ENCODE measurements at places on chromosomes 5 and 9.

GRCh38 chr9:4690144-4690543 lies 10.8 kb downstream of the CDC37L1 start:
- DNase-seq: no peak

GRCh38 chr9:69945671-69946141 lies 97.9 kb upstream of the MAMDC2 start:
- DNase-seq: no peak

DNA sequence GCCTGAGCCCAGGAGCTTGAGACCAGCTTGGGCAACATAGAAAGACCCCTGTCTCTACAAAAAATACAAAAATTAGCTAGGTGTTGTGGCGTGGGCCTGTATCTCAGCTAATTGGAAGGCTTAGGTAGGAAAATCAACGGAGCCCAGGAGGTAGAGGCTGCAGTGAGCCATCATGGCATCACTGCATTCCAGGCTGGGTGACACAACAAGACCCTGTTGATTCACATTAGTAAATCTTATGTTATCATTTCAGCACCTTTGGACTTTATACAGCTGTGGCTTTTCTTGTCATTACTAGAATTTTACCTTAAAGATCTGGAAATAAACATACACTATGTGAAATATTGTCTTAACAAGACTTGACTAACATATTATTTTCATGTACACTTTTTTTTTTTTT lies 185.0 kb downstream of the ZNF608 start:
- no peak for DNase-seq

- DNase-seq: no peak
Measured at GRCh38 chr5:66862020-66862419, 265.8 kb downstream of the MAST4 start.

GRCh38 chr9:31364171-31364570 lies 1020.3 kb upstream of the ACO1 start:
- no peak for DNase-seq

GRCh38 chr9:105297442-105298075 lies 53.1 kb downstream of the SLC44A1 start:
- no peak for DNase-seq

DNA sequence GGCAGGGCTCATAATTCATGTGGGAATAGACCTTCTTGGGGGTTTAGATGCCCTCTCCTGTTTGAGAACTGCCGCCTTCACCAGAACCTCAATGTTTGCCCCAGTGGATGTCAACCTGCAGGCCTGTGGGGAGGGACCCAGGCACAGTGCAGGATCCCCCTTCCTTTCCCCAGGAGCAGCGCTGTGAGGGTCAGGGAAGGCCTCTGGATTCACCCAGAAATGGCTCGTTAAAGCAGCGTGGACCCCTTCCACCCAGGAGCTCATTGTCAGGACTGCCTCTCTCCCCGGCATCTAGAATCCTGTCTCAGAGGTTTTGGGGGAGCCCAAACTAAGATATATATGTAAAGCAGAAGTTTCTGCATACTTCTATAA lies 188.3 kb downstream of the GADD45G start:
- DNase-seq: no peak

DNA sequence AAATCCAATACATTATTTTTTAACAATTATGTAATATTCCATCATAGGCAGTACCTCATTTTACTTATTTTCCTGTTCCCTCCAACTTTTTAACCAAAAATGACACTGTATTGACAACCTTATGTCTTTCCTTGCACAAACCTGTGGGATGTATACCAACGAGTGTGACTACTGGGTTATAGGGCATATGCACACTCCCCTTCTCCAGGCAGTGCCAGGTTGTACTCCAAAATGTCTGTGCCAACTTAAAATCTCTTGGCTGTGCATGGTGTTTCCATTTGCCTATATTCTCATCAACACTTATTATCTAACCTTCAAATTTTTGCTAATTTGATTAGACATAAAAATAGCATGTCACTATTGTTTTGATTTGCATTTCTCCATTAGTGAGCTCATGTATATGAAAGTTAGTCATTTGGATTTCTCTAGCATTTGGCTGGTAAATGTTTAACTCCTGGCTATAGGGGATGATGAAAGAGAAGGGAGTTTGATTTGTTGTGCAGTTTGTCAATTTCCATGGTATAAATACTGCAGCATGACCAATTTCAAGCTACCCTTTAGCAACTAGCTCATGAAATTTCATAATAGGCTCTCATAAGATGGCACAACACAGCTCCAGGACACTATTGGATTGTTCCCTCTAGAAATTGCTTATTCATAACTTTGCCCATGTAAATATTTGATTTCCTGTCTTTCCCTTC lies 129.9 kb downstream of the BAAT start:
- DNase-seq: no peak

- no peak for DNase-seq
Measured at GRCh38 chr9:87564111-87564510, 66.4 kb downstream of the DAPK1 start.

- no peak for DNase-seq
Measured at GRCh38 chr5:55680353-55680752, 31.8 kb downstream of the SLC38A9 start.

- no peak for DNase-seq
Measured at GRCh38 chr5:56080375-56081052, 85.8 kb upstream of the IL6ST start.

DNA sequence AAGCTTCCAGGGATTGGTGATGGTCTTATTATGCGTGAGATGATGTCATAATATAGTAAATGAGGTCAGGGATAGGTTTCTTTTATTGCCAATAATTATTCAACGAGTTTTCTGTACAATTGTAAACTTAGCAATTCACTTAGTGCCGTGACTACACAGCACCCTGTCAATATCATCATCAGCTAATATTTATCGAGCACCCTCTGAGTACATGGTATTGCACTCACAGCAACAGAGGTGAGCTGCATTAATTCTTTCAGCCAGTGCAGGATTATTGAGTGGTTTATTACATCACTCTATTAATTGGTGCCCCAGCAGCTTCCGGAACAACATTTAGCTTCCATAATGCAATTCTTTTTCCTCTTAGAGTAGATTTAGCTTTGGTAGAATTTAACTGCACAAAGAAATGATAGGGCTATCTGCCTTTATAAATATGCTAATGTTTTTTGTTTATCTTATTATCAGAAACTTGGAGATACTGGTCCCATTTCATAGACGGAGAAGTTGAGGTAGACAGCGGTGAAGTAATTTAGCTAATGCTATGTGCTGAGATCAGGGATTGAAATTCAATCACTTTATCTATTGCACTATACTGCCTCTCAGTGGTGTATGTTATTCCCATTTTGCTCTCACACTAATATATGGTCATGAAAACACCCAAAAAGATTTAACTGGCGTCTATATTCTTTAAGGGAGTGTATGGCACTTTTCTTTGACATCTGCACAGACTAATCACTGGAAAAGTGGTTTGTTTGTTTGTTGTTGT lies 726.1 kb upstream of the WWC1 start:
- DNase-seq: no peak

DNA sequence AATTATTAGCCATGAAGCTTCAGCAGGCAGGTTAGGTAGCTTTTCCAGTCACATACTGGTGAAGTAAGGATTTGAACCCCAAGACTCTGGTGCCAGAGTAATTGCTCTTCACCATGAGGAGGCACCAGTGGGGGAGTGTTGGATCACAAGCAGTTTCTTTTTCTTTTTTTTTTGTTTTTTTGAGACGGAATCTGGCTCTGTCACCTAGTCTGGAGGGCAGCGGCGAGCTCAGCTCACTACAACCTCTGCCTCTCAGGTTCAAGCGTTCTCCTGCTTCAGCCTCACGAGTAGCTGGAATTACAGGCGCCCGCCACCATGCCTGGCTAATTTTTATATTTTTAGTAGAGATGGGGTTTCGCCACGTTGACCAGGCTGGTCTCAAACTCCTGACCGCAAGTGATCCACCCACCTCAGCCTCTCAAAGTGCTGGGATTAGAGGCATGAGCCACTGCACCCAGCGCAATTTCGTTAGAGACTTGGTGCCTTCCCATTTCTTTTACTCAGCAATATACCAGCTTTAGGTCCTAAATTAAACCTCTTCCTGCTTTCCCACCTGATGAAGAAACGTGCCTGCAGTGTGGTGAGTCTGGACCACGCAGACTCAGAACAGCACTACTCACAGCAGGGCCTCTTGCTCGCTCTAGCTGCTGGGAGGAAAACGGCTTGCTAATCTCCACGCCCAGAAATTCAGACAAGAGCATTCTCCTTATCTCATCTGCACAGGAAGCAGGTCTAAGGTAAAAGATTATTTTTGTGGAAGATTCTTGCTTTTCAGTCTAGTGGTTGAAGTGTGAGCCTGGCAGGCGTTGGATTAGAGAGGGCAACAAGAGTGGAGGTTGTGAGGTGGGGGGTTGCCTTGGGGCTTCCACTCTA lies at the start of gene S100Z:
Gene S100Z (plus strand): TSS at position 596 of the 873 bp plus-strand sequence. CDS start 25,346 bp downstream, outside the sequence.
- no peak for DNase-seq

Measured in stimulated activated CD4-positive, alpha-beta T cell treated with anti-CD3 and anti-CD28 coated beads, Interleukin-1b, Interleukin-23, amount 100 ng/mL, for 1 hour (primary cell).